Activated naive CD4-positive, alpha-beta T cell treated with anti-CD3 and anti-CD28 coated beads for 36 hours (primary cell): ENCODE measurements at places on chromosomes 6 and 20. TPM values are rescaled to one million over a fixed set of nuclear protein-coding genes. Genes with fewer than 3 reads are reported as not detected.

LY6G5C gene
- 0.93 TPM for total RNA-seq

VGLL2 gene
- not detected for total RNA-seq

SH3BGRL2 gene
- total RNA-seq, result 0.62 TPM

COL11A2 gene
- 1.4 TPM for total RNA-seq

C20orf96 gene
- total RNA-seq, result 6.8 TPM

SLC17A9 gene
- total RNA-seq, result 17.4 TPM

HLA-DQA1 gene
- total RNA-seq, result 0.81 TPM

TCF19 gene
- 72.0 TPM for total RNA-seq

EYA4 gene
- not detected for total RNA-seq

MEP1A gene
- total RNA-seq, result not detected

ADGB gene
- not detected for total RNA-seq

PBOV1 gene
- not detected for total RNA-seq

PSMB9 gene
- total RNA-seq, result 238 TPM

TENT5A gene
- 0.72 TPM for total RNA-seq

GGTLC1 gene
- total RNA-seq, result not detected

CRISP2 gene
- not detected for total RNA-seq

ZNF76 gene
- total RNA-seq, result 38.2 TPM

BACH2 gene
- total RNA-seq, result 75.1 TPM
